Kidney glomerular epithelial cell (primary cell): ENCODE measurements at places on chromosomes 7 and 10.

- no peak for DNase-seq
Measured at GRCh38 chr7:108294595-108294994, 161.6 kb downstream of the NRCAM start.

- DNase-seq: no peak
Measured at GRCh38 chr7:28173531-28173930, 7.1 kb downstream of the JAZF1 start.

DNA sequence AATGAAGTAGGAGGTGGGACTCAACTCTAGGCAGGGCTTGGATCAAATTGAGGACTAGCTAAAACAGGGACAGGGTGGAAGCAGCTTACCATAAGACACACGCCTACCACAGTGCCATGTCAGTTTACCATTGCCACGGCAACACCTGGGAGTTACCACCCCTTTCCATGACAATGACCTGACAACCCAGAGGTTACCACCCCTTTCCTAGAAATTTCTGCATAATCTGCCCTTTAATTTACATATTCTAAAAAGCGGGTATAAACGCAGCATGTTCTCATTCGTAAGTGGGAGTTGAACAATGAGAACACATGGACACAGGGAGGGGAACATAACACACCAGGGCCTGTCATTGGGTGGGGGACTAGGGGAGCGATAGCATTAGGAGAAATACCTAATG, 72.7 kb downstream of the GCC1 start:
- no peak for DNase-seq

- no peak for DNase-seq
Measured at GRCh38 chr7:42162560-42163325, 74.3 kb downstream of the GLI3 start.

DNA sequence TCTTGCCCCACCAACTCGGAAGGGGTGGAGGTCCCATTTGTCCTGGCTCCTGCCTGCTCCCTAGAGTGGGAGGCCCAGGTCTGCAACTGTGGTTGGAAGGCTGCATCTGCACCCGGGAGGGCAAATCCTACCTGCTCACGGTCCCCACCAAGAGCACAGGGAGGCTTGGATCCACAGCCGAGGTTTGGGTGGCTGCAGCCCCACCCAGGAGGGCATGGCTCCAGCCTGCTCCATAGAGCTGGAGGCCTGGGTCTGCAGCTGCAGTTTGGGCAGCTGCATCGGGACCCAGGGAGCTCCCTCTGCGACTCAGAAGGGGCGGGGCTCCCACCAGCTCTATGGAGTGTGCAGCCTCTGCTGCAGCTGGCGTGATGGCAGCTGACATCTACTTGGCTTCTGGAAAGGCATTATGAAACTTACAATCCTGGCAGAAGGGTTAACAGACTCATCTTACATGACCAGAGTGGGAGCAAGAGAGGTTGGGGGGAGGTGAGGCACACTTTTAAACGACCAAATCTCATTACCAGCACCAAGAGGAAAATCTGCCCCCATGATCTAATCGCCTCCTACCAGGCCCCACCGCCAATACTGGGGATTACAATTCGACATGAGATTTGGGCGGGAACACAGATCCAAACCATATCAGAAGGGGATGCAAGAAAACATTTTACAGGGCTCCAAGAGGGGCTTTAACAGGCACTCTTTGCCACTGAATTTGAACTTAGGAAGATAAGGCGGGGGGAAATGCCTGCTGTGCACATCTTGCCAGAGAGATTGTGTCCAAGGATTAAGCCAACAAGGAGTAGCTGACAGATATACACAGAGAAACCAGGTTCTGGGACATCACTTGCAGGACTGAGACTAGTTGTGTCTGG, 8.2 kb upstream of the BLVRA start:
- no peak for DNase-seq

DNA sequence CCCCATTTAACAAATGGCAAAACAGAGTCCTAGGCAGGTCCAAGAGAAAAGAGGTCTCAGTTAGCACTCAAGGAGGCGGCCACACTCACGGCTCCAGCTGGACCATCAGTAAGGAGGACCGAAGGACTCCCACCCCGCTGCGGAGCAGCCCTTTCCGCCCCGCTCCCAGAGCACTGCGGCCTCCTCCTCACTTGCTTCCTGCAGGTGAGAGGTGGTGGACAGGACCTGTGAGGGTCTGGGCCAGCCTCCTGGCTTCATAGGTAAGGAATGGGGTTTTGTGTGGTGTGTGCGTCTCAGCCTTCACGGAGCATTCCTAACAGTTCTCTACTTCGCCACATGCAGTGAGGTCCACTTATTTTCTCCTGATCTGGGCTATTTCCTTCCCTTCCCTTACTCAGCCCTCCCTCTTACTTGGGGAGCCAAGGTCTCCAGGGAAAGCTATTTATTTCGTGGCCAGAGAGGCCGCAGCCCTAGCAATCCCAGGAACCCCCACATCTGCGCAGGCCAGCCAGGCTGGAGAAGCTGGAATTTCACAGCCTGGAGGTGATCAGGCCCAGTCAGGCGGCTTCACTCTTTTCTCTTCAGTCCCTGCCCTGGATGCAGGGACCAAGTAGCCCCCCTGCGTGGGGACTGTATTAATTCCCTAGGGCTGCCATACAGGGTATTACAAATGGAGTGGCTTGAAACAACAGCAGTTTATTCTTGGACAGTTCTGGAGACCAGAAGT, 45.9 kb downstream of the ZNF783 start:
- DNase-seq: no peak

DNA sequence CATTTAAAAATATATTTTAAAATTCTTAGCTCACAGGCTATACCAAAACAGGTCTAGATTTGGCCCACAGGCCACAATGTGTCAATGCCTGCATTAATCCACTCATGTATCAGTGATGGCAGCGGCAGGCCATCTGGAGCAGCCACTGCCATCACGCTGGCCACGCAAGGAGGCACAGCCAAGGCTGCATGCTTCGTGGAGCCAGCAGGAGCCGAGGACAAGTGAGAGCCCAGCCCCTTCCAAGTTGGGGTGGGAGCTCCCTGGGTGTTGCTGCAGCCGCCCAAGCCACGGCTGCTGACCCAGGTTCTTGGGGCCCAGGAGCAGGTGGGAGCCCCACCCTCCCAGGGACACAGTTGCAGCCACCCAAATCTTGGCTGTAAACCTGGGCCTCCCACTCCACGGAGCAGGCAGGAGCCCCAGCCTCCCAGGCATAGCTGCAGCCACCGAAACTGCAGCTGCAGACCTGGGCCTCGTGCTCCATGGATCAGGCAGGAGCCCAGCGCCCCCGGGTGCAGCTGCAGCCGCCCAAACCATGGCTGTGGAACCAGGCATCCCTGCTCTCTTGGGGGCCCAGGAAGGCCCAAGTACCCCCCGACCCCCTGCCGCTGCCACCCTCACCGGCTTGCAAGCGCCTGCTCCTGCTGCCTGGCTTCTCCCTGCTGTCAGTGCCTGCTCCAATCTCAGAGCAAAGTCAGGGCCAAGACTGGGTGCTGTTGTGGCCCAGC, 87.3 kb upstream of the CACUL1 start:
- DNase-seq: no peak

DNA sequence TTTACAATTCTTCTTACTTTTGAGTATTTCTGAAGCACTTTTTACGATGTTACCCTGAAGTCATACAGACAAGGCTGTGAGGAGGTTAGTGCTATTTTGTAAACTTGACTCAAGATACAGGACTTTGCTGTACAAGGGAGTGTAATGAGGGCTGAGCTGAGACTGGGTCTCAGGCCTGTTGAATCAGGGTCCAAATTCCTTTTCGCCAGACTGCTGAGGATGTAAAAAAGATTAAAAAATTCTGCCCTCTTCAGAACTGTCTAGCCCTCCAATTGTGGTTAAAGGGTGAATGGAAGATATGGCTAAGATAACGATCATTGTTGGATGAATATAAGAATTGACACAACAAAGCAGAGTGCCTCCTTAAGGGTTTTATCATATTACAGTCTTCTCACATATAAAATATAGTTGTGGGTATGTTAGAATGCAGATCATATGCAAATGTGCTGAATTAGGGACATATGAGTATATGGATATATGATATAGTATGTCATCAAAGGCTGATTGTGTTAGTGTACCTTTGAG, 165.4 kb downstream of the SUGCT start:
- DNase-seq: no peak

- DNase-seq: no peak
Measured at GRCh38 chr10:95333997-95334804, 43.4 kb upstream of the PDLIM1 start.

- no peak for DNase-seq
Measured at GRCh38 chr10:43781480-43782361, 133.0 kb upstream of the ZNF32 start.

- DNase-seq: peak; percentile 23
Measured at GRCh38 chr10:61786728-61787127, 114.8 kb upstream of the ARID5B start.

- DNase-seq: no peak
Measured at GRCh38 chr7:55028011-55028410, 9.2 kb downstream of the EGFR start.

DNA sequence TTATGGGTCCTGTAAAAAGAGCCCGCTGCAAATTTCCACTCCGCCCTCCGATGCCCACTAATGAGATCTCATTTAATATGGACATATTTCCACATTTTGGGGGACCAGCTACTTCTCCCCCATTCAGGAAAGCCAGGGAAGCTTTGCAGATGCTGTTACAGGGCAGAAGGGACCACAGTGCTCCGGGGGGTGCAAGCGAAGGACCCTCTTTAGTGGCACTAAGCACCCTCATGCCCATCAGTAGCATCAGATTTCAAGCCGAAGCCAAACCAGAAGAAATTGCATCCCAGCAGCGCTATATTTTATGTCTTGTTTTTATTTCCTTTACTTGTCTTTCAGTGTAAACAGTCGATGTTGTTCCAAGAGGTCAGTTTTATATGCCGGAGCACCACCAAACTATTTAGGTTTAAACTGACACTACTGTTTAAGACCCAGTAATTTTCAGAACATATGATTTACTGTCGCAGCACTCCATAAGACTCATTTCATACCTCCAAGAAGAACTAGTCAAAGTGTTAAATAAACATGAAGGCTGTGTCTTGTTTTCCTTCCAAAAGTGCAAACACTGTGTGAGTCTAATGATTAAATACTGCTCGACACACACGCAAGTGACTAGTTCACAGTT, 122.2 kb upstream of the MGMT start:
- no peak for DNase-seq

GRCh38 chr7:108109221-108109908, 20.8 kb downstream of the LAMB4 start:
- peak; percentile 8 for DNase-seq

GRCh38 chr10:115727129-115727528, 545.9 kb downstream of the GFRA1 start:
- DNase-seq: no peak

- peak; percentile 82 for DNase-seq
Measured at GRCh38 chr7:76294344-76295024, 8.0 kb upstream of the HSPB1 start.

DNA sequence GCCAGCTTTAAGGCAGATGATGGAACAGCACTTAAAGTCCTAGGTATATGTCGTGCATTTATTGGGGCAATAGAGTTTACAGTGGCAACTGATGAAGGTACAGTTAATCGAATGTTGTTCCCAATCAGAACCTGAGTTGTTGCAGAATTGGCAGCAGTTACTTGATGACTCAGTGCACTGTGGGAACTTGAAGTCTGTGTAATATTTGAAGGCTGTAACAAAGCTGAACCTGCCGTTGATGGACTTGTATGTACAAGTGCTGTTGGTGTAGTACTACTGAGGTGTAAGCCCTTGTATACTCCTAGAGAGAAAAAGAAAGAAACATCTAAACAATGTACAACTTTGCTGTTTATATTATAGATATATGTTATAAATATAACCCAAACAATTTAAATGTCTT, 75.3 kb downstream of the EPC1 start:
- no peak for DNase-seq

GRCh38 chr10:8034466-8035005, 20.0 kb upstream of the GATA3 start:
- no peak for DNase-seq

GRCh38 chr7:150333659-150334058, 7.8 kb downstream of the RARRES2 start:
- no peak for DNase-seq

- no peak for DNase-seq
Measured at GRCh38 chr7:116261904-116262303, 51.6 kb downstream of the TES start.
